Activated CD8-positive, alpha-beta memory T cell treated with anti-CD3 and anti-CD28 coated beads, Interleukin-2, amount 50 U/mL, for 48 hours (primary cell): ENCODE measurements at places on chromosomes 16 and 17.

- no peak for DNase-seq
These were observed 103.4 kb downstream of the ZNF778 start for GRCh38 chr16:89320782-89321501.

- no peak for DNase-seq
These were observed 14.8 kb upstream of the TMED6 start for GRCh38 chr16:69366431-69366830.

- DNase-seq, result peak; percentile 60
These were observed 6.2 kb downstream of the PSMD12 start for GRCh38 chr17:67359960-67360791.

DNA sequence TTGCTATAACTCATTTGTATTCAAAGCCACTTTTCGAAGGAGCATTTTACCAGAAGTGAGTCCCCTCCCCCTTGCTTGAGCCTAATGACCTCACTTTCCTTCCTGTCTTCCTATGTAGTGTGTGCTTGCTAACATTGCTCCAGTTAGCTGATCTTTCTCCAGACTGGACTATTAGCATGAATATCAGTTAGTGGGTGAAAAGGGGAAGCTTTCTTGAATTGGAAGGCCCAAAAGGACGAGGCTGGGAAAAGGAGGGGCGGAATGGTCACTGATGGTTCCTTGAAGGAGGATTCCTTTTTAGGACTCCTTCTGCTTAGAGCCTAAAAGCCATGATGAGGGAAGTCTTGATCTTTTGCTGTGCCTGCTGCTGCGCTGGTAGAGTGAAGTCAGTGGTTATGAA, 11.9 kb downstream of the MAP3K3 start:
- no peak for DNase-seq

DNA sequence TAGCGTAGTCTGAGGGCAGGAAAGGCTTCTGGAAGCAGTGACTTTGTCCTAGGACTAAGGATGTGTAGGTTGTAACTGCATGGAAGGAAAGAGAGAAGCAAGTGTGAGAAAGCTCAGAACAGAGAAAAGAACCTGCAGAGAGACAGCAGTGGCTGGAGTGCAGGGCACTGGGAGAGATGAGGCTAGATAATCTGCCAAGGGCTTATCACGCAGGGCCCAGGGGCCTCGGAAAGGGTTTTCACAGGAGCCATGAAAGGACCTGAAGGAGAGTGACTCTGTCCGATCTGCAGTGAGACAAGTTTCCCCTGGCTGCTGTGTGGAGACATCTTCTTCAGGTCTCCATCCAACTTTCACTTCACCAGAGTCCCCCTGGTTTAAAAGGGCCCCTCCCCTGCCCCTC, 7.1 kb upstream of the SRCAP start:
- DNase-seq, result no peak

DNA sequence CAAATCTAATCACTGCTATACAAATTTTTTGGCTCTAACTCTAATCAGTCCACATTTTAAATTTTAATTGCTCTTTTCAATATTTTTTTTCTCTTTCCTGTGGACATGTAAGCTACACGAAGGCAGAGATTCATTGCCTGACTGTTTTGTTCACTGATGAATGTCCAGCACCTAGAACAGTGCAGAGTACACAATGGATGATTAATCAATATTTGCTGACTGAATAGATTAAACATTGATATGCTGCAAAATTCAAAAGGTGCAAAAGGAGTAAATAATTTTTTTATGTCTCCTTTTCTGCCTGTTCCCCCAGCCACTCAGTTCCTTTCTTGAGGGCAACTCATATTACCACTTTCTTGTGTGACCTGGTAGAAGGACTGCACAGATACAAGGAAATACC, 32.8 kb downstream of the SCNN1B start:
- DNase-seq, result no peak

DNA sequence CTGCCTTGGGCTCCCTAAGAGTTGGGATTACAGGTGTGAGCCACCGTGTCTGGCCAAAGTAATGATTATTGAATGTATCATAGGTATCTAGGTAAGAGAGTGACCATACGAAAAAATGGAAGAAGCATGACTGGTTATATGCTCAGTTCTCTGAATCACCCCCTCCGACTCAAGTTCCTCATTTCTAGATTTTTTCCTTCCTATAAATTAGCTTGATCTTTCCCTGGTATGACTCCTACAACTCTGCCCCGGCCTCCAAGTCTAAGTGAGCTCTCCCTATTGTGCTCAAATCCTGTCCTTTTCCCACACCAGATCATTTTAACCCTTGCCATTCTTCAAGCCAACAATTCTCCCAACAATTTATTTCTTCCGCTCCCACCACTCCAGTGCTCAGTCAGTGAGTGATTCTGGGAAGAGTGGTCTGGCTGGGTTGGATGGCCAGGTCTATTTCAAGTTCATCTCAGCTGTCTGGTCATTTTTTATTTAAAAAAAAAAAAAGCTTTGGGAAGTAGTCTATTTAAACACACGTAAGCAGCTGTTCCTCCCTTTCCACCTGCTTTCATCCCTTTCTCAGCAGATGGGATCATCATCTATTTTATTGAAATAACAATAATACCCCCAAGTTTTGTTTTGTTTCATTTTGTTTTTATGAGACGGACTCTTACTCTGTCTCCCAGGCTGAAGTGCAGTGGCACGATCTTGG, 120.2 kb upstream of the HS3ST2 start:
- no peak for DNase-seq

- DNase-seq, result no peak
These were observed 1.3 kb downstream of the PSMD3 start for GRCh38 chr17:39981766-39982375.

GRCh38 chr16:86595983-86596605, 17.7 kb downstream of the FOXL1 start:
- no peak for DNase-seq

- DNase-seq, result no peak
These were observed 1.4 kb downstream of the PAQR4 start for GRCh38 chr16:2970563-2970962.

DNA sequence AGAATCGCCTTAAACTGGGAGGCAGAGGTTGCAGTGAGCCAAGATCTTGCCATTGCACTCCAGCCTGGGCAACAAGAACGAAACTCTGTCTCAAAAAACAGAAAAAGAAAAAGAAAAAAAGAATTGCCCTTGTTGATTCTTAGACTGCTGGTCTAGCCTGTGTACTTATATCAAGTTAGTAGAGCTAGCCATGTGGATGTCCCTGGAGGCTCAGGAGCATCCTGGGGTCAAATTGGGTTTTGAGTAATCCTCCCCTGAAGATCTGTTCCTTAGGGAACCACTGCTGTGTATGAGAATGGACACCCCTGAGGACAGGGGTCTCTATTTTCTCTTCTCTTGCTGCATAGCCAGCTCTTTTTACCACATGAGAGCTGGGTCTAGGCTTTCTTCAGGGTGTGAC, 21.5 kb downstream of the SLC7A6OS start:
- DNase-seq, result no peak

GRCh38 chr17:38600906-38601305, 4.8 kb downstream of the SRCIN1 start:
- no peak for DNase-seq

DNA sequence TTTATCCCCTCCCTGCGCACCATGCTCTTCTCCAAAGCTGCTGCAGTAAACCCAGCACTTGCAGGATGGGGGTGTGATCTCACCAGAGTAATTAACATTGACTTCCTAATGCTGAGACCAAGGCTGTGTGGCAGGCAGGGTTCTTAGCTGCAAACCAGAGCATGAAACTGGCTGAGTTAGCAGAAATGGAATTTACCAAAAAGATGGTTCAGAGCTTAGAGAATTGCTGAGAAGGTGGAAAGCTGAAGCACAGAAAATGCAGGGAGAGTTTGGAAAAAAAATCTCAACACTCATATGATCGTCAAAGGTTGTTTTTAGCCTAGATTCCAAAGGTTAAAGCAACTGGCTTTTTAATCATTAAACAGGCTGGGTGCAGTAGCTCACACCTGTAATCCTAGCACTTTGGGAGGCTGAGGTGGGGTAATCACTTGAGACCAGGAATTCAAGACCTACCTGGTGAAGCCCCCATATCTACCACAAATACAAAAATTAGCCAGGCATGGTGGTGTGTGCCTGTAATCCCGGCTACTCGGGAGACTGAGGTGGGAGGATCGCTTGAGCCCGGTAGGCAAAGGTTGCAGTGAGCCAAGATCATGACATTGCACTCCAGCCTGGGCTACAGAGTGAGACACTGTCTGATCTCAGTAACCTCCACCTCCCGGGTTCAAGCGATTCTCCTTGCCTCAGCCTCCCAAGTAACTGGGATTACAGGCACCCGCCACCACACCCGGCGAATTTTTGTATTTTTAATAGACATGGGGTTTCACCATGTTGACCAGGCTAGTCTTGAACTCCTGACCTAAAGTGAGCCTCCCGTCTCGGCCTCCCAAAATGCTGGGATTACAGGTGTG, 6.0 kb upstream of the TXNDC11 start:
- DNase-seq, result no peak

GRCh38 chr16:49585143-49585832, 211.7 kb downstream of the C16orf78 start:
- no peak for DNase-seq

GRCh38 chr17:7383742-7384488, 3.0 kb downstream of the TNK1 start:
- DNase-seq, result peak; percentile 89

GRCh38 chr16:69171325-69172084, 15.5 kb upstream of the SNTB2 start:
- DNase-seq, result no peak

DNA sequence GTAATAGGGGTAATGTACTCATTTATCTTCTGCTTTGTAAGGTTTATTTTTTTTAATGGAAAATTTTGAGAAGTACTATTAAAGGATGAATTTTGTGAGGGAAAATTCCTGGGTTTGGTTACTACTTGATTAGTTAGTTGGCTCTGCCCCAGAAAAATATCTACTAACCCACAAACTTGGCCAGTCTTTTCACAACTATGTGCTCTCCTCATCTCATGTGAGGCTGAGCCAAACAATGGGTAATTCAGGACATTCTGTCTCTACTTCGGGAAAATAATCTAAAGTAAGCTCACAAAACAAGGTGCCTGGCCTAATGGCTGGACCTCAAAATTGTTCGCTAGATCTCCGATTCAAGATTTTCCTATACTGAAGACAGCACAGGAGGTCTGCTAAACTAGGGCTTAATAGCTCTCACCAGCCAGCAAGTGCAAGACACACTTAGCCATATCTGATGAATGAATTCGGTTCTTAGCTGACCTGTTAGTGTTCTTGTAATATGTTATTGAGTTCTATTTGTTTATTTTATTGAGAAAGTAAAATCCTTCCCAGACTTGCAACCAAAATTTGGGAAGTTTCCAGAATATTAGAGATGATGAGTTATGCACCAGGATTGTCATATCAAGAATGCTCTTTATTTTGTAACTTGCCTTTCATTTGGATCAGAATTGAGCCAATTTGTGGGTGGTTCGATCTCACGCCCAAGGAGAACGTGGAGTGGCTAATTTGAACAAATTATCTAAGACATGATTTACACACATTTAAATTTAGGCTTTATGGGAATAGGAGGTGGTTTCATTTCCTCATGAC, 5.7 kb downstream of the KCNJ16 start:
- no peak for DNase-seq

- DNase-seq, result no peak
These were observed at the start of gene EPN3 for GRCh38 chr17:50532452-50533024. Gene EPN3 (plus strand): TSS chr17:50532735. CDS start chr17:50536557, 3,822 bp downstream.

GRCh38 chr16:56311208-56312027, 113.9 kb downstream of the AMFR start:
- no peak for DNase-seq

DNA sequence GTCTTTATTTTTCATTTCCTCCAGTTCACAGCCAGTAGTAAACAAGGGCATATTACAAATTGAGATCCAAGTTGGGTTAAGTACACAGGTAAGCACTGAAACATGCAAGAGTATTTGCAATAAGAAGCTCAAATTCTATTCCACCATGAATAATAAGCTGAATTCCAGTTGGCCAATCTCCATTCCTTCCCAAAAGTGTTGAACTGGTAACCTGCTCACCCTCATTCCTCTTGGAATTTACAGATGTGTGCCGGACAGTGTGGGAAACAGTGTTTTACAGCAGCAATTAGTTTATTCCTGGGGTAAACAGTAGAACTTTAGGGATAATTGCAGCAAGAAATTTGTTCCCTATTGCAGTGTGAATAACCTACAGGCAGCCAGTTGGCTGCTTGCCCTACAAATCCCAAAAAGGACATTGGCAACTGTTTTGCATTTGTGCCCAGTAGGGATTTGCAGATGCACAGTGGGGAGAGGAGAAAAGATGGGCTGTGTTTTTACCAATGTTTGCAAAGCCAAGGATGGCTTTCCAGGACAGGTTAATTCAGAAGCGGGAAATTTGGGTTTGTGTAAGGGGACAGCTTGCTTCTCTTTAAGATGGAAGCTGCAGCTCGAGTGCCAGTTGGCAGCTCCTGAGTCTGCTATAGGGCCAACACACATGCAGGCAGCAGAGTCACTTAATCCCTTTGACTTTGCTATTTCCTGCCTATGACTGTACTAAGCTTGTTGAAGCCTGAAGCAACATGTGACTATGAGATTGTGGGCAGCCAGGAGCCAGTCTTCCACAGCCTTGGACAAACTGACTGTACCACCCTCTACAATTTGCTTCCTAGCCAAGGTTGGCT, 318.9 kb downstream of the MAP2K6 start:
- no peak for DNase-seq

- DNase-seq, result no peak
These were observed 20.8 kb upstream of the CLEC18C start for GRCh38 chr16:70152578-70153302.

- DNase-seq, result no peak
These were observed 12.3 kb downstream of the ELAC2 start for GRCh38 chr17:13005530-13005929.

DNA sequence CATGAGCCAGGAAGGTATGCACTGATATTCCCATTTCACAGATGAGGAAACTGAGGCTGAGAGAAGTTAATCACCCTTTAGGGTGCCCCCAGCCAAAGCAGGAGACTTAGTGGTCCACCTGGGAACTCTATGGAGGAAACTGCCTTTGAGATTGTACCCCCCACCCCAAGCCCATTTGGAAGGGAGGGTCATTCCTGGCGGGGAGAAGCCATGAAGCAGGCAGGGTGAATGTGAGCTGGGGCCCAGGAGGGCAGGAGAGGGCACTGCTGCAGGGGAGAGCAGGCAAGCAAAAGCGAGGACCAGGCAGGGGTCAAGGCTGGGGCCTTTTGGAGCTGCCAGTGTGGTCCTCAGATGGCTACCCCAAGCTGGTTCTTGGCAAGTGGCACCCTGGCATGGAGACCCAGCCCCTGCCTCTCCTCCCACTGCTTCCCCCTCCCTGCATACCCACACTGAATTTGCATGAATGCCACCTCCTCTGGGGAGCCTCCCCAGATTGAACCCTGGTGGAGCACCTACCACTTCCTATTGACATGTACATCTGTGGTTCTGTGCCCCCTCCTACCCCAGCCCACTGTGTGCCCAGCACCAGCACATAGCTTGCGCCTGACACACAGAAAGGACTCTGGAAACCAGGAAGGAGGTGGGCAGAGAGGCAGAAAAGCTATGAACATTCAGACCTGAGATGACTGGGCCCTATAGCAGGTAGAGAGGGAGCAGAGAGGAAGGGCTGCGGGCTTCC, 965 bp upstream of the TMC6 start:
- DNase-seq, result peak; percentile 63

- no peak for DNase-seq
These were observed 5.7 kb upstream of the MRPS23 start for GRCh38 chr17:57855391-57856035.

- peak; percentile 62 for DNase-seq
These were observed 1.0 kb downstream of the LYRM1 start for GRCh38 chr16:20901436-20902112.

GRCh38 chr16:17520561-17520960, 49.8 kb upstream of the XYLT1 start:
- no peak for DNase-seq
